ENCODE measurements at places on chromosomes 5 and 9.
A peak's percentile ranks its signal among the peaks of the same experiment; 100 is the strongest.

- DNase-seq: no peak
Observed at GRCh38 chr5:151012862-151013261, 7.5 kb upstream of the GPX3 start.

GRCh38 chr9:77820293-77820954 lies 172.3 kb upstream of the GNA14 start:
- DNase-seq: peak; percentile 70

DNA sequence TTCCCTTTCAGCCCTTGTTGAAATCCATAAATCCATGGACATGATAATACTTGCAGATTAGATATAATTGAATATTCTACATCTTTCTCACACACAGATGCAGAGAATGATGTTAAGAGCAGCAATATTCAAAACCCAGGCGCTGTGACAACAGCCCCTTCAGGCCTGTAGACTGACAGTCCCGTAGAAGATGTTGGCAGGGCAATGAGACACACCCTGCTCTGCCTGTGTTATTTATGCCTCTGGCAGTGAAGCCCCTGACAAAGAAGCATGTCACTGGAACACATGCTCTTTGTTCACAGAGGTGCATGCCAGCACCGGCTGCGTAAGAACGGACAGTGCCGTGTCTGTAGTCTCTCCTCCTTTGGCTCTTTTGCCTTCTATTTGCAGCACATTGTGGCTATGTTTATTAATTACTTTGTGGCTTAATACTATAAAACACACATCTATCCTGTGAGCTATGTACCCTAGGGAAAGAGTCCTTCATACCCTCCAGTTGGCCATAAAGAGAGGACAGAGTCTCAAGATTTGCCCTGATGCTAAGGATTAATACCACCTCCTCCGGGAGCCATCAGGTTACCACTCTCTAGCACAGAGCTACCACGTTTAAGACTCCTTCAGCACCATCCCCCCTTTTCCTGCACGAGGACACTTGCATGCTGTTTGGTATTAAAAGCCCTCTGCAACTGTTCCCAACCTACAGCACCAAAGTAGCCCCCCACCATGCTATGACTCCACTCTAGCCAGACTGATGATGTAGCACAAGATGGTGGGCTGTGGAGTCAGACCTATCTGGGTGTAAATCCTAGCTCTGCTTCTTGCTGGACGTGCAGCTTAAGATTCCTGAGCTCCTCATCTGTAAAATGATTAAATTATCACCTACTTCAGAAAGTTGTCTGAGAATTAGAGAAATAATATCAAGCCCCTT lies 2.0 kb upstream of the ANP32B start:
- no peak for DNase-seq

- DNase-seq: no peak
Observed at GRCh38 chr5:115096034-115096769, 73.5 kb downstream of the TRIM36 start.

DNA sequence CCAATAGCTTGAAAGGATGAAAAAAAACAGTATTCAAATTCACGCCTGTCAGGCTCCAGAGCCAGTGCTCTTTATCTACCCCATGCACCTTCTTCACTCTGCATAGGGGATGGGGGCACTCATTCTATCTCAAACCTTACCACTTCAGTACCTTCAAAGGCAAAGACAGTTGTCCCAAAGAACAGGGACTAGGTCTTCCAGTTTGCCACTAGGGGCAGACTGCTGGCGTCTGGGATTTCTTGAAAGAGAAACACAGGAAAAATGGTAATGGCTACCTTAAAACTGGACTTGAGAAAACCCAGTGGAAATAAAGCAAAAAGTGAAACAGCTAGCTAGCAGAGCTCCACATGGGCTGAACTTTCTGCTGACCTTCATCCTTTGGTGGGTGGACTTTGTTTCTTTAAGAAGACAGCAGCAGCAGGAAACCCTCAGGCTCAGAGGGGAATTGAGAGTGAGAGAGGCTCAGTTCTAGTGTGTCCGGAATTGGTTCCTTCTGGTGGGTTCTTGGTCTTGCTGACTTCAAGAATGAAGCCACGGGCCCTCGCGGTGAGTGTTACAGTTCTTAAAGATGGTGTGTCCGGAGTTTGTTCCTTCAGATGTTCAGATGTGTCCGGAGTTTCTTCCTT lies 41.0 kb upstream of the SLC36A1 start:
- peak; percentile 40 for DNase-seq

GRCh38 chr9:73137286-73137899 lies 14.3 kb upstream of the ANXA1 start:
- peak; percentile 68 for DNase-seq

- DNase-seq: no peak
Observed at GRCh38 chr5:83498585-83498984, 27.0 kb downstream of the VCAN start.

- DNase-seq: no peak
Observed at GRCh38 chr9:136061405-136061804, 33.7 kb downstream of the NACC2 start.

DNA sequence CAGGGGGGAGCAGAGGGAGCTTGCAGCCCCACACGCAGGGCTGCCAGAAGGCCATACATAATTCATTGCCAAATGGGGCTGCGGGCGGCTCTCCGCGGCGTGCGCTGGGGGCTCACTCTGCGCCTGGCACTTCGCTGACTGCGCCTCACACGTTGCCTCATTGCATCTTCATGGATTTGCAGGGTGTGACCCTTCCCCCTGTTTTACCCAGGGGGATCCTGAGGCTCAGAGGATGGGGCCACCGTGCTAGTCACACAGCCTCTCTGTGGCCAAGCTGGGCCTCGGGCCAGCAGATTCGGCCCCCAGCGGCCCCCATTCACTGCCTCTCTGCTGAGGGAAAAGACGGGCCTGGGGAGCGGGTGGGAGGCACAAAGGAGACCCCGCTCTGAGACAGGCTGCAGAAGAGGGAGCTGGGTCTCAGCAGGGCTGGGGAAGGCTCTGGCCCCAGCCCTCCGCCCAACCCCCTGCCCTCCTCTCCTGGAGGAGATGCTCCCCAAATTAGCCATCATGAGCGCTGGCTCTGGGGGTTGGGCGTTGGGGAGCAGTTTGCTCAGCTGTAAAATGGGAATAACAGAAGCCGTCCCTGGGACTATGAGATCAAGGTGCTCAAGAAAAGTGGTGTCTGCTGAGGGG lies 115.5 kb downstream of the C9orf50 start:
- DNase-seq: no peak

DNA sequence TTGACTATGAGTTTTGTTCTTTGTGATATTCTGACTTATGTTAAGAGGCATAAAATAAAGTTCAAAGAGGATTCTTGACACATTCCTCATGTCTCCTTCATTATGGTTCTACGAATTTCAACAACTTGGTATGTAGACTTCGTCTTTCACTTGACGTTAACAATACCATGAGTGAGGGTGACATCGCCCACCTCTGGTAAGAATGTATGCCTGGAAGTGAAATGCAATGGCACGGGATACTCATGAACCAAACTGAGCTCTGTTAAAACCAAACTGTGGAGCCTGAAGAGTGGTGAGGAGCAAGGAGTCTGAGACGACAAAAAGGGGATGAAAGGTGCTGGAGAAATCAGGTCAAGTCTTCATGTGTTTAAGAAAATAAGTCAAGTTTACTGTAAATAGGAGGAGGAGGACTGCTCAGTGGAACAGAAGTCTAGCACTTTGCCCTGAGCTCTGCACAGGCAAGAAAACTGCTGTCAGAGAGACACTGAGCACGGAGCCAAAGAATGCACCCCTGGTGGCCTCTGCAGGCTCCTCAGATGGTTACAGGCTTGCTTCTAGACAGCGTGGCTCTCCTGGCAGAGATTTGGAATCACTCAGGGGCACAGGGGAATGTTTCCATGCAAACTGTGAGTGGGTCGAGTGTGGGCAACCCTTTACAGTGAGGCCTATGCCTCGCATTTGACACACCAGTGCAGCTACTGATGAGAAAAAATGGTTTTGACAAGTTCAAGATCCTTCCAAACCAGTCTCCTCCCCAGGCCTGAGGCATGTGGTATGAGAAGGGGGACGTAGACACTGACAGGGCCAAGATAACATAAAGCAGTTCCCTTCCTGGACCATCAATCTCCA lies 470.1 kb downstream of the IRX1 start:
- DNase-seq: no peak

DNA sequence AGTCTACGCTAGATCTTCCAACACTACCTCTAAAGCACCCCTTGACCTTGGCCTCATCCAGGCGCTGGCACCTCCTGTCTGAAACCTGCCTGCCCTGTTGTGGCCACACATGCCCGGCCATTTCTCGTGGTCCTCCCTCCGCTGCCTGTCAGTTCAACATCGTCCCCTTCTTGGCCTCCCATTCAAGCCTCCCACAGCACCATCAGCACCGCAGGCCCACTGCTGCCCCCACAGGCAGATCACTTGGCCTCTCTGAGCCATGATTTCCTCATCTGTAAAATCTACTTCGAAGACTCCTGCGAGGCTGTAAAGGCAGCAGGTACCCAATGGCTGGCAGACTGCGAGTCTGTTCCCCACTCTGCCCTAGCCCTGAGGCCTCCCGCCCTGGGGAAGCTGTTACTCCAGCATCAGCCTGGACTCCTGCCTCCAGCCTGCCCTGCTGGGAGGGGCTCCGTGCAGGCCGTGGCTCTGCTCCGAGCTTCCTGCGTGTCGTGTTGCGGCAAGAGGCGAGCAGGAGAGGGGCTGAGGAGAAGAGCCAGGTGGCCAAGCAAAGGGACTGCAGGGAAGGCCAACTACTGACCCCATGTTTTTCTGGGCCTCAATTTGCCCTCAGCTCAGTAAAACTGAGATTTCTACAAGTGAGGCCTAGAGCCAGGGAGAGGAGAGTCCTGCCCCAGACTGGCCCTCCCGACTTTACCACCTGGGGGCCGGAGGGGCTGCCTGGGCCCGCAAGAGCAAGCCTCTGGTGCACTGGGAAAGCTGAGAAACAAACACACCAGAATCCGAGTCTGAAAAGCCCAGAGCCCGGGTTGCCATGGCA lies 70.5 kb upstream of the LRRTM2 start:
- no peak for DNase-seq

- no peak for DNase-seq
Observed at GRCh38 chr5:65544473-65544872, 18.5 kb downstream of the CENPK start.

- no peak for DNase-seq
Observed at GRCh38 chr9:105405514-105406131, 42.2 kb upstream of the FSD1L start.

GRCh38 chr5:93874080-93874479 lies 132.7 kb upstream of the POU5F2 start:
- DNase-seq: peak; percentile 28

DNA sequence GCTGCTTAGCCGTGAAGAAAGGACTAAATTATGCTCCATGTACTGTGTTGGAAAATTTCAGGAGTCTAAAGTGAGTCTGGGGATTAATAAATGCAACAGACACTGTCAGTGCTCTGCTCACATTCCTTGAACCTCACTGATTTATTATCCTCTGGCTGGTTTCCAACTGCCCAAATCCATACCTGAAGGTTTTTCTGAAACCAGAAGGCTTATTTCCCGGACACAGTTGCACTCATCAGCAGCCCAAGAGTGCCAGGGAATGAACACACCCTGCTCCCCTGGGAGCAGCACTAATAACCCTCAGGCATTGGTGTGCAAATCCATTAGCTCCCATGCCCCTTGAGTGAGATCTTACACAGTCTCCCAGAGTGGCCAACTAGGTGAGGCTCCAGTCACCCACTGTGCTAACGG lies 38.7 kb downstream of the F2R start:
- DNase-seq: no peak

DNA sequence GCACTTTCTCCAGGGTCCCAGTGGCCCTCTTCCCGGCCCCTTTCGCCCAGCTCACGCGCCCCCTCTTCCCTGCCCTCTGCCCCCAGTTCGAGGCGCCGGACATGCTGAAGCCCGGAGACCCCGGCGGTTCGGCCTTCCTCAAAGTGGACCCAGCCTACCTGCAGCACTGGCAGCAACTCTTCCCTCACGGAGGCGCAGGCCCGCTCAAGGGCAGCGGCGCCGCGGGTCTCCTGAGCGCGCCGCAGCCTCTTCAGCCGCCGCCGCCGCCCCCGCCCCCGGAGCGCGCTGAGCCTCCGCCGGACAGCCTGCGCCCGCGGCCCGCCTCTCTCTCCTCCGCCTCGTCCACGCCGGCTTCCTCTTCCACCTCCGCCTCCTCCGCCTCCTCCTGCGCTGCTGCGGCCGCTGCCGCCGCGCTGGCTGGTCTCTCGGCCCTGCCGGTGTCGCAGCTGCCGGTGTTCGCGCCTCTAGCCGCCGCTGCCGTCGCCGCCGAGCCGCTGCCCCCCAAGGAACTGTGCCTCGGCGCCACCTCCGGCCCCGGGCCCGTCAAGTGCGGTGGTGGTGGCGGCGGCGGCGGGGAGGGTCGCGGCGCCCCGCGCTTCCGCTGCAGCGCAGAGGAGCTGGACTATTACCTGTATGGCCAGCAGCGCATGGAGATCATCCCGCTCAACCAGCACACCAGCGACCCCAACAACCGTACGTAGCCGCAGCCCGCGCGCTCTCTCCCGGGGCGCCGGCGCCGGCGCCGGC lies 1.0 kb downstream of the PRDM6 start:
- no peak for DNase-seq
